ENCODE measurements at places on chromosomes 1 and 21.

- peak; percentile 40 for DNase-seq
Measured at GRCh38 chr1:197200272-197200899, 53.9 kb upstream of the ASPM start.

GRCh38 chr1:163725551-163725950 is 403.8 kb downstream of the NUF2 start:
- DNase-seq, result no peak

GRCh38 chr21:44709426-44710293 is 1.7 kb downstream of the TSPEAR start:
- no peak for DNase-seq

- peak; percentile 10 for DNase-seq
Measured at GRCh38 chr1:228098323-228098931, 4.7 kb downstream of the C1orf35 start.

DNA sequence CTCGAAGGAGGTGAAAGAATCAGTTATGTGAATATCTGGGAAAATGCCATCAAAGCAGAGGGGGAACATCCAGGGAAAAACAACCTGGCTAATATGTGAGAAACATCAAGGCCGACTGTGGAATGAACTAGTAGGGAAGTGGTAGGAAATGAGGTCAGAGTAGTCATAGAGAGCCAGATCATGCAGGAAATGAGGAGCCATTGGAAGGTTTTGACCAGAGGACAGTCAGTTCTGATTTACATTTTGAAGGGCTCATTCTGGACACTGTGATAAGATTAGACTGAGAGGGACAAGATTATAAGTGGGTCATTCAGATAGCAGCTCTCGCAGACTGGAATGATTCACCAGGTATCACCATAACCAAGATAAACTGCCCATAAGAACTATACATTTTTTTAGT is 63.7 kb downstream of the SYT14 start:
- DNase-seq, result no peak

DNA sequence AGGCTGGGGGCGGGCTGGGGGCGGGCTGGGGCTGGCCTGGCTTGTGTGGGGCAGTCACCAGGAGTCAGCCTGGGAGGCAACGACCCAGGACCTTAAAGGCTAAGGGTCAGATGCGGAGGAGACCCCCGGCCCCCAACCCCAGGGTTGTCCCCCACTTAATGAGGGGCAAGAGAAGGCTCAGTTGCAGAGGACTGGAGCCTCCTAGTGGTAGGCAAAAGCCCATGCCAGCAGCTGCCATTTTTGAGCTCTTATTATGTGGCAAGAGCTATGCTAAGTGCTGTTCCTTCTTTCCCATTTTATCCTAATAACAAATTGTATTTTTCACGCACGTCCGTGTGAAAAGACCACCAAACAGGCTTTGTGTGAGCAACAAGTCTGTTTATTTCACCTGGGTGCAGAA is 8.0 kb downstream of the KIAA1614 start:
- no peak for DNase-seq

DNA sequence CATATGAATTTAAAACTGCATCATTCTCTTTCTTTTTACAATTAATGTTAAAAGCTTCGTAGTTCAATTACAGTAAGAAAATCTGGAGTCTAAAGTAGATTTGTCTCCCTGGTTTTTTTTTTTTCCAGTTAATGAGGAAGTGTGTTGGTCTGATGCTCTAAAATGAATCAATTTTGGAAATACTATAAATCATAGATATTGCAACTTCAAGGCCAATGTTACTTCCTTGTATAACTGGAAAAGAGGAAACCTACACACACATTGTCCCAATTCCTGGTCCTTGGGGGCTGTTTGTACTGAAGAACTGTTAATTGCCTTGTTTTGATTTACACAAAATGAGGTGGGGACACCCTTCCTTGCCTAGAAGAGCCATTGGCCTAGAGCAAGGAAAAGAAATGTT is 107.2 kb downstream of the RGS2 start:
- no peak for DNase-seq

GRCh38 chr1:15738416-15739113 is 2.5 kb downstream of the SLC25A34 start:
- DNase-seq, result no peak

GRCh38 chr1:10692401-10693021 is 103.9 kb downstream of the CASZ1 start:
- DNase-seq, result peak; percentile 66

- no peak for DNase-seq
Measured at GRCh38 chr1:33168556-33169289, 13.1 kb downstream of the TRIM62 start.

DNA sequence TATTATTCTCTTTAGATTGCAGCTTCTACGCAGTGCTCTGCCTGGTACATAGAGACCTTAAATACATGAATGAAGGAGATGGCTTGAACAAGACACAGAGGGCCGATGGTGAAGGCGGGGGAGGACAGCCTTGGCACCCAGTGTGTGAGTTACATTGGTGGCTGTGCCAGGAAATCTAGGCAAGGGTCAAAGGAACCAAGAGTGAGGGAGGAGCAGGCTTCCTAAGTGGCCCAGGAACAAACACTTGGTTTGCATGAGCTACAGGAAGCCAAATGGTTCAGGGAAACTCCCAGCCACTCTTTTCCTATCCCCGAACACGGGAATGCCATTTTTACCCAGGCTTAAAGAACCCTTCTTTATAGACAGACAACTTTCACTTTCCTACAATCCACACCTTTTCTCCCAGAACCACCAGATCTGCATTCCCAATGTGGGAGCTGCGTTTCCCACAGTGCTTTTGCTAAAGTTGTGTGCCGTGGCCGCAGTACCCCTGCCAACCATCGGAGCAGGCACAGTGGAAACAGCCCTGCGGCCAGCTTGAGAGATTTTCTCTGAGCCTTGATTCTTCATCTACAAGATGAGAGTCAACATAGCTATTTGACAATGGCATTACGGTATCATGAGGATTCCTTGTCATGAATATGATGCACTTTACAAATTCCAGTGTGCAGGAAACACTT is 3.5 kb upstream of the CLEC20A start:
- no peak for DNase-seq

DNA sequence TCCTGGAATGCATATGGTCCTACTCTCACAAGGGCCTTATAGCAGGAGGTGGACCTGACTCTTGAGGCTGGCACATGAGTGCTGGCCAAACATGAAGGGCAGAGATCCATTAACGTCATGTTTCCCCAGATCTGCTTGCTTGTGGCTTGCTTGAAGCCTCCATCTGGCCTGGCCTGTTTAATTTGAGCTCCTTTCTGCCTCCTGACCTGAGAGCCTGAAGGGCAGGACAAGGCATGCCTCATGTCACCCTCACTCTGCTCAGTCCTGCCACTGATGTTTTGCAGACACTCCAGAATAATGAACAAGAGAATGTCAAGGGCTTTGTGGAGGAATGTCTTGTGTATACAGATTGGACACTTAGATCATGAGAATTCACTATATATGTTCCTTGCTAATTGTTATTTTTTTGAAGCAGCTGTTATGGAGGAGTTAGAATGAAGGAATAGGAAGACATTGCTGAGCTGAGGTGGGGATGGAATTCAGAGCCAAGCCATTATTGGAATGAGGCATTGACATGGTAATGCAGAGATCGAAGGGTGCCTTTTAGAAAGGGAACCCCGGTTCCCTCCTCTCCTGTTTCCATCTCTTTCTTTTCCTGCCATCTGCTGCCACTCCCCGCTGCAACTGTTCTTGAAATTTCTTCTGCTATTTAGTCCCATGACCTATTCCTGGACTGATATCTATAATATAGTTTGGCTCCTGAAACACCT is 457.0 kb upstream of the PROX1 start:
- DNase-seq, result no peak

GRCh38 chr1:209802780-209803152 is 3.2 kb downstream of the IRF6 start:
- DNase-seq, result no peak

- DNase-seq, result no peak
Measured at GRCh38 chr21:43298546-43299440, 128.1 kb downstream of the SIK1 start.

GRCh38 chr1:1254667-1254998 is 8.1 kb upstream of the C1QTNF12 start:
- DNase-seq, result no peak

GRCh38 chr1:117346206-117346928 is 20.9 kb upstream of the MAN1A2 start:
- DNase-seq, result no peak

DNA sequence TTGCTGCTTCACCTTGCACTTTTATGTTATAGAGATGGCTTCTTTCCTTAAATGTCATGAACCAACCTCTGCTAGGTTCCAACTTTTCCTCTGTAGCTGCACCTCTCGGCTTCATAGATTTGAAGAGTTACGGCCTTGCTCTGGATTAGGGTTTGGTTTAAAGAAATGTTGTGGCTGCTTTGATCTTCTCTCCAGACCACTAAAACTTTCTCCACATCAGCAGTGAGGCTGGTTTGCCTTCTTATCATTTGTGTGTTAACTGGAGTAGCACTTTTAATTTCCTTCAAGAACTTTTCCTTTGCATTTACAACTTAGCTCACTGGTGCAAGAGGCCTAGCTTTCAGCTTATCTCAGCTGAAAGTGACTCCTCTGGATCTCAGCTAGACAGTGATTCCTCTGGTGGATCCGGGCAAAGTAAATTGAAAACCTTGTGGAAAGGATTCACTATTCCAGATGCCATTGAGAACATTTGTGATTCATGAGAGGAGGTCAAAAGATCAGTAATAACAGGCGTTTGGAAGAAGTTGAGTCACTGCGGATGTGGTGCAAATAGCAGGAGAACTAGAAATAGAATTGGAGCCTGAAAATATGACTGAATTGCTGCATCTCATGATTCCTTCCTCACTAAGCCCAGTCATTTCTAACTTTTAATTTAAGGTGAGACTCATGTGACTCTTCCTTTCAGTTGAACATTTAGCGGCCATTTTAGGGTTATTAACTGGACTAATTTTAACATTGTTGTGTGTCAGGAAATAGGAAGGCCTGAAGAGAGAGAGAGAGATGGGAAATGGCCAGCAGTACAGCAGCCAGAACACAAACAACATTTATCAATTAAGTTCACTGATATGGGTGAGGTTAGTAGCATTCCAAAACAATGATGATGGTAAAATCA is 16.2 kb upstream of the RGS1 start:
- no peak for DNase-seq

- DNase-seq, result peak; percentile 27
Measured at GRCh38 chr1:94543893-94544635, 2.5 kb upstream of the F3 start.

DNA sequence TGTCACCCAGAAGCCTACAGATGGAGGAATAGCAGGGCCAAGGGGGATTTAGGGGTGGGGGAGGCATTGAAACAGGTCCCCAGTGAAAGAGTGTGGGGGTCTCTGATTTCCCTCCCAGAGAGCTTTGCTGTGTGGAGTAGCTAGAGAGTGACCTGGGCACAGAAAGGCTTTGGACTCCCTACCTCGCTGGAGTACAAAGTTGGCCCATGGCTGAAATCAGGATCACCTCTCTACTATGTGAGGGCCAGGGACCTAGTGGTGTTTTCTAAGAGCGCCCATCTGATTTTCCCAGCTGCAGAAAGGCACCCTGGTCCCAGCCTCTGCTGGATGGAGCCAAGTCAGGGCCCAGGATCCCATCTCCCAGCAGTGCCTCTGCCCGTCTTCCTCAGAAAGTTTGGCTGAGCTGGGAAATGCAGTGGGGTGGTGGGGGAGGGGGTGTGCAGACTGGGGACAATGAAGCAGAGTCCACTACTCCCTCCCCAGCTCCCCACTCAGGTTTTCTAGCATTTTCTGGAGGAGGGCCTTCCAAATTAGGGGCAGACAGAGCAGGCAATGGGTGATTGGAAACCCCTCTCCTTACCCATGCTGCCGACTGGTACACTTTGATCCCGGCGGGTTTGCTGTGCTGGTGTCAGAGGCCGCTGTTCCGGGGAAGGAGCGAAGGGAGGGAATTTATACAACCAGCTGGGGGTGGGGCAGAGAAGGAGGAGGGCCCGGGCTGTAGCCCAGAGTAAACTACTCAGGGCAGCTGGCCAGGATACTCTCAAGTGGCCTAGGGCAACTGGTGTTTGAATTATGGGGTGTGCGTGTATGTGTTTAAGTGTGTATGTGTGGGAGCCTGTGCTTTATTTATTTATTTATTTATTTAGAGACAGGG is at the start of gene SELENBP1:
SELENBP1 (minus strand) TSS at position 648 of the 877 bp plus-strand sequence; CDS start at position 584, 64 bp downstream.
- DNase-seq, result no peak

DNA sequence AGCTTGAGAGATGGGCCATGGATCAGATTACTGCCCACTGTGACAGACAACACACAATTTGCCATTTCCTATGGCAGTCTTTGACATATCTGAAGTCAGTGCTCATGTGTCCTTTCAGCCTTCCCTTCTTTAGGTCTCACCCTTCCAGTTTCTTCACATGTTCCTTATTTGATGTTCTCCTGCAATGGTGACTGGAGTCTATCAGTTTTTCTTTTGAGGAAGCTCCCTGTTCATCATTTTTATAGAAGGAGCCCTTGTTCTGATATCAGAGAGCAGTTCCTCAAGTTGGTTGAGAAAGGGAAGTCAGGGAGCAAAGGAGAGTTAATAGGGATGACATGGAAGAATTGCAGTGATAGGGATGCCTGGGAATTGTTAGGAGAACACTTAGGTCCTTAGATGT is 42.2 kb downstream of the DISC1 start:
- no peak for DNase-seq

- DNase-seq, result no peak
Measured at GRCh38 chr1:225654277-225654597, 1.3 kb upstream of the ENAH start.

- no peak for DNase-seq
Measured at GRCh38 chr21:45584786-45585185, 42.5 kb upstream of the SLC19A1 start.

- no peak for DNase-seq
Measured at GRCh38 chr1:240998024-240998423, 359.0 kb downstream of the RGS7 start.

DNA sequence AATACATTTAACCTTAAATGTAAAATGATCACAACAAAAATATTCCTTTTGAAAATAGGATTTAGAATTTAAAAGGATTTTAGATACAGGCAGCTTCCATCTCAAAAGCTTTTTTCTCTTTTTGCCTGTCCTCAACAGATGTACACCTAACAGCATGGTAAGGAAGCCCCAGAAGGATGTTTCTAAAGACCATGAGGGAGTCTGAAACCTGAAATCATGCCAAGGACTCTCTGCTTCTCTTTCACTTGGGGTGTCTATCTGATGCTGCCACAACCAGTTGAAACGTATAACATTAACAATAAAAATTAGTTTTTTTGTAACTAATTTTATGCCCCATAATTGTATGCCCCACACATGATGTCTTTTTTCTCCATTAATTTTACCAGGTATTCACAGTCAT is 5.4 kb upstream of the ZNF281 start:
- no peak for DNase-seq

- no peak for DNase-seq
Measured at GRCh38 chr1:116178837-116179236, 67.6 kb downstream of the MAB21L3 start.
